Left renal pelvis (tissue), 4 donors: ENCODE measurements at places on chromosomes 12 and 14. TPM values are rescaled to one million over a fixed set of nuclear protein-coding genes. Genes with fewer than 3 reads are reported as not detected.

The TAS2R30 gene
- polyA plus RNA-seq, result 0.10 TPM

The FAM181A gene
- not detected for polyA plus RNA-seq

The LGR5 gene
- 5.1 TPM for polyA plus RNA-seq

The PTPRR gene
- 0.52 TPM for polyA plus RNA-seq

GRCh38 chr14:86780461-86780860 is 1212.5 kb downstream of the GALC start:
- no peak for DNase-seq

DNA sequence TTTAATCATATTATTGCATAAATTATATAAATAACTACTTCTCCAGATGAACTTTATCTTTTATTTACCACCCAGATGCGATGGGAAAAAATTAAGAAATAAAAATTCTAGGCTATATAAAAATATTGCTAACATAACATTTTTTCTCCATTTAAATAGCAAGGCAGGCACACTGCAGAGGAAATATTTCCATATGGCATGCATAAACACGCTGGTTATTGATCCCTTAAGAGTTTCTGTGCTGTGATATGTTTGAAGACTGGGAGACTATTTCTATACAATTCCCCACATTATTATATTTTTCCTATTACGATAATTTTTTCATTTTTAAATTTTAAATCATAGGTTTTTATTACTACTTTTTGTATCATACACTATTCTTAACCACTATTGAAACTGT is 131.5 kb downstream of the C12orf50 start:
- DNase-seq, result no peak

GRCh38 chr14:30620178-30620577 is 1.9 kb upstream of the SCFD1 start:
- DNase-seq, result no peak

DNA sequence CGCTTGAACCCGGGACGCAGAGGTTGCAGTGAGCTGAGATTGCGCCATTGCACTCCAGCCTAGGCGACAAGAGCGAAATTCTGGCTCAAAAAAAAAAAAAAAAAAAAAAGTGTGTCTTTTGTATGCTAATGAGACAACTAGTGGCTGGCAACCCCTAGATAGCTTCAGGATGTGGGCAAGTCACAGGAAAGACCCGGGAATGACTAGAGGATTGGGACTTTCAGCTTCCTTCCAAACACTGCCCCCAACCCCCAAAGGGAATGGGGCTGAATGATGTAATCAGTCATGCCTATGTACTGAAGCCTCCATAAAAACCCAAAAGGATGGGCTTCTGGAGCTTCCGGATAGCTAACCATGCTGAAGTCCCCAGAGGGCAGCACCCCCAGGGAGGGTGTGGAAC is 28.6 kb downstream of the USP44 start:
- DNase-seq, result no peak

GRCh38 chr14:68677901-68678300 is 115.0 kb downstream of the ZFP36L1 start:
- DNase-seq, result no peak

GRCh38 chr14:20383636-20384035 is 29.7 kb downstream of the TEP1 start:
- no peak for DNase-seq

DNA sequence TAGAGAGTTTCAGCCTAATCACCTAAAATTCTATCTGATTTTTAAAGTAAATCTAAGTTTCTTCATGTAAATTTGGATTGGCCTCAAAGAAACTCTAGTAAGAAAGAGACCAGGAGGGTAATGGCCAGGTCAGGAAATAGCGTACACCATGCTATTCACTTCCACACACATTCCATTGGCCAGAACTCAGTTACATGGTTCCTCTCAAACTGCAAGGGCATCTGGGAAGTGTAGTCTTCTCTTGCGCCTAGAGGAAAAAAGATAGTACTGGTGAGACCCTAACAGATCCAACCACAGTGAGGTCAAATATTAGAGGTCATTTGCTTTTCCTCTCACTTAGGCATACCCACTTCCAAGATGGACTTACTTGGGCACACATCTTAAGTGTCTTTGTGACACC is 39.1 kb downstream of the MBIP start:
- no peak for DNase-seq

GRCh38 chr12:94699801-94700200 is 49.4 kb upstream of the TMCC3 start:
- no peak for DNase-seq

- no peak for DNase-seq
Observed at GRCh38 chr12:121652767-121653497, 16.5 kb downstream of the MORN3 start.
